ENCODE measurements at places on chromosomes 7 and 10. TPM values are rescaled to one million over a fixed set of nuclear protein-coding genes. Genes with fewer than 3 reads are reported as not detected.

DNA sequence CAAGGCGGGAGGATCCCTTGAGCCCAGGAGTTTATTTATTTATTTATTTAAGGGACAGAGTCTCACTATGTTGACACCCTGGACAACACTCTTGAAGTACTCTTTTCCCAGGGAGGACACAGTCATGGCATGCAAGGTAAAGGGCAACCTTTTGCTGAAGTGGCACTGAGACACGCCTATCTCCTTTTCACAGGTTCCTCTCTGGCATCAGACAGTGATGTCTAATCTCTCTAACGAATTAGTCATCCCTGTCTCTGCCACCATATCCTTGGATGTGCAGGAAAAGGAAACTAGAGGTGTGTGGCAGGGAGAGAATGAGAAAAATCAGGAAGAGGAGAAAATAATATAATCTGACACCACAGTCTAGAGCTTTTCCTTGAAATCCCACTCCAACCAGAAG lies 19.5 kb downstream of the CPVL start:
- H3K27ac ChIP-seq, result no peak overlapping the region
- H3K36me3 ChIP-seq, result no peaks in the 10 kb centered on the region
- DNase-seq, result peak; percentile 23
- H3K27me3 ChIP-seq, result no peaks in the 10 kb centered on the region
- no peak overlapping the region for H3K4me3 ChIP-seq

GRCh38 chr7:3955751-3956696 lies 655.0 kb downstream of the SDK1 start:
- H3K36me3 ChIP-seq, result no peaks in the 10 kb centered on the region
- peak; percentile 58 for DNase-seq
- no peak overlapping the region for H3K27ac ChIP-seq
- peaks cover 9% of the 10 kb centered on the region for H3K4me1 ChIP-seq
- no peaks in the 10 kb centered on the region for H3K27me3 ChIP-seq

DNA sequence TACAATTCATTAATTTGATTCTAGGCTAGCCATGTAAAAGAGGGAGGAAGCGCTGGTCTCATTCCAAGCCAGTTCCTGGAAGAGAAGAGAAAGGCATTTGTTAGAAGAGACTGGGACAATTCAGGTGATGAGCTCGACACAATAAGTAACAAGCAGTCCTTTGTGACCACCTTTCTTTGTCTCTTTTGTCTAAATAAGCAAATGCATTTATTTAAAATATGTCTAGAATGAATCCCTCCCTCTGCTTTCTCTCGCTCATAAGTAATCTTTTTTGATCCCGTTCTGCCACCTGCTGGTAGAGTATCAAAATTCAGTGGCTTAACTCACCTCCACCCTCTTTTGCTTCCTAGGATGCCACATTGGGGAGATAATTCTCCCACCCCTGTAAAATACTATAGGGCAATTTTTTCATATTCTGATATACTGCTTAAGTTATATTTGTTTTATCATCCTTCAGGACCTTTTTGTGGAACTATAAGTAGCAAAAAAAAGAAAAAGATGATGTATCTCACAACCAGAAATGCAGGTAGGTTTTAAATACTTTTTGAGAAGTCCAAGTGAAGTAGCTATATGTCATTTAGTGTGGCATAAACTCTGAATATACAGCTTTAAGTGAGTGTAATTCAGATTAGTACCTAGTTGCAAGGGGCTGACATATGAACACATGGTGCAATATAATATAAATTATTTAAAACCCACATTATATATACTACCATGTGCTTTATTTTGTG lies 91.5 kb downstream of the GSDME start:
- DNase-seq, result peak; percentile 71
- H3K4me3 ChIP-seq, result no peak overlapping the region
- no peak overlapping the region for H3K27ac ChIP-seq
- H3K27me3 ChIP-seq, result no peaks in the 10 kb centered on the region
- peaks cover 21% of the 10 kb centered on the region for H3K4me1 ChIP-seq

- H3K36me3 ChIP-seq, result no peaks in the 10 kb centered on the region
- H3K4me3 ChIP-seq, result no peak overlapping the region
- H3K27me3 ChIP-seq, result no peaks in the 10 kb centered on the region
- H3K4me1 ChIP-seq, result no peaks in the 10 kb centered on the region
- DNase-seq, result no peak
Observed at GRCh38 chr10:13139676-13140075, 21.7 kb upstream of the MCM10 start.

DNA sequence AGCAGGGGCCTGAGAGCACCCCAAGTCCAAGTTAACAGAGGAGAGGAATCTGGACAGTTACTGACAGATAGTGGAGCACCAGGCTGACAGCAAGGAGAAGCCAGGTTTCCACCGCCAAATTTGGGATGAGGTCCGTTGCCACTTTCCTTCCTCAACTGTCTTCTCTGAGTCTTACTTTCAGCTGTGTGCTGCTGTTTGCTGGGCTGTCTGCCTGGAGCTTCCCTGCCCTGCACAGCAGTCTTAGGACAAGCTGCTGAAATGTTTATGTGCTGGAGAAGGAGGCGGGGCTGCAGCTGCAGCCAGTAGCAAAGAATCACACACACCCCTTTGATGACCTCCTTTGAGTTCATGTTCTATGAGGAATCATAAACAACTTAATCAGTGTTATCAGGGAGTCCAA lies 17.4 kb upstream of the CYP3A7 start:
- H3K27ac ChIP-seq, result no peak overlapping the region
- H3K27me3 ChIP-seq, result no peaks in the 10 kb centered on the region
- H3K4me3 ChIP-seq, result no peak overlapping the region
- H3K4me1 ChIP-seq, result peaks cover 16% of the 10 kb centered on the region

- no peaks in the 10 kb centered on the region for H3K4me1 ChIP-seq
- H3K27ac ChIP-seq, result no peak overlapping the region
- H3K4me3 ChIP-seq, result no peak overlapping the region
- DNase-seq, result no peak
- no peaks in the 10 kb centered on the region for H3K36me3 ChIP-seq
- H3K27me3 ChIP-seq, result peaks cover 72% of the 10 kb centered on the region
Observed at GRCh38 chr10:67075491-67075971, 149.7 kb downstream of the LRRTM3 start.

DNA sequence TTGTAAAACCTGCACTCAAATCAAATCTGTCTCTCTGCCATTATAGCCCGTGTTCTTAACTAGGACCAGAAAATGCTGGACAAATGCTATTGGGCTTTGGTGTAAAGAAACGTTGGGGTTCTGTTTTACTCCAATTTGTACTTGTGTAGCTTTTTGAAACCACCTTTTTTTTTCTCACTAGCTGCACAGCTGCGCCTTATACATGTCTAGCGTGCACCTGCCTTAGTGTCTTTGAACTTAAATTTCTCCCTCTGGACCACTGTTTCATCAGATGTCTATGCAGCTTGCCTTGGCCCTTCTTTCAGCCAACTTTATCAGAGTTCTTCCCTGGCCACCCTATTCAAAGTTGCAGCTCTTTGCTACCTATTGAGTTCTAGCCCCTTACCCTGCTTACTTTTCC lies 7.1 kb downstream of the LIPM start:
- no peak overlapping the region for H3K4me3 ChIP-seq
- H3K27me3 ChIP-seq, result no peaks in the 10 kb centered on the region
- no peak overlapping the region for H3K27ac ChIP-seq
- peaks cover 19% of the 10 kb centered on the region for H3K4me1 ChIP-seq

GRCh38 chr7:24728503-24729364 lies 28.5 kb downstream of the GSDME start:
- H3K27me3 ChIP-seq, result no peaks in the 10 kb centered on the region
- H3K27ac ChIP-seq, result no peak overlapping the region
- H3K4me1 ChIP-seq, result peaks cover 7% of the 10 kb centered on the region
- H3K36me3 ChIP-seq, result no peaks in the 10 kb centered on the region

DNA sequence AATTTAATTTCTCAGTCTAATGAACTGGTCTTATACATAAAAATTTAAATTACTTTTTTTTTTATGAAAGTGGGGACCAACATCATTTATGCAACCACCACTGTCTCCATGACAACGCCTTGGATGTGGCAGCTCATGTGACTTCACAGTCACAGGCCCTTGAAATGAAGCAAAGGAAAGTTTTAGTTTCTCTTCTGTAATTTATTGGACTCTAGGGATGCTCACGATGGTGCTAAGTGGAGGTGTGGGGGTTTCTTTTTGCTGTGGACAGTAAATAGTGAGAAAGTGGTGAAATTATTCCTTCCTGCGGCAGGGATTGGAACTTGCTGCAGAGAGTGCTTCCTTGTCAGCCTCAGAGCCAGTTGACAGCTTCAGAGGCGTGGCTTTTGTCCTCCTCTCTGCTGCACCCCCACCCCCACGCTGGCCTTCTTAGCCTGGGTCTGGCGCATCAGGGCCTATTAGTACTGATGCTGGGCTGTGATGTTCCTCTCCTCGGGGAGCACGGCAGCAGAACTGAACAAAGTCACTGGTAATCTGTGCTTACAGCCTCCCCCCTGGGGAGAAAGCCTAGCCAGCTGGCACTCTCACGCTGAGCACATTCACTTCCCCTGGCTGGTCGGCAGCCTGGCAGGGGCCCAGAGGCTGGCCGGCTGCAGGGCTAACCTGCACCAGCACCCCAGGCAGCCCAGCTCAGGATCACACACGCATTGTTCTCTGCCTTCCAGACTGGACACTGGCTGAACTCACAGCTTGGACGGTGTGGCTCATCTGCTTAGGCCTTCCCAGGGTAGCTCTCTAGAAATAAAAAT lies 517.5 kb upstream of the GALNT17 start:
- no peak for DNase-seq
- no peak overlapping the region for H3K4me3 ChIP-seq
- no peak overlapping the region for H3K27ac ChIP-seq
- no peaks in the 10 kb centered on the region for H3K4me1 ChIP-seq
- H3K27me3 ChIP-seq, result no peaks in the 10 kb centered on the region

GRCh38 chr7:51620706-51621105 lies 304.1 kb upstream of the COBL start:
- H3K27me3 ChIP-seq, result no peaks in the 10 kb centered on the region
- no peaks in the 10 kb centered on the region for H3K36me3 ChIP-seq
- H3K27ac ChIP-seq, result no peak overlapping the region

Gene OR2A12
- not detected for total RNA-seq

Gene EPHB6
- 30.5 TPM for total RNA-seq

Gene EEPD1
- total RNA-seq, result 31.8 TPM

Gene FAM221A
- 5.6 TPM for total RNA-seq

Gene ARMC3
- total RNA-seq, result 0.40 TPM

Gene NACAD
- 0.12 TPM for total RNA-seq

Data from PC-3 (cell line).